ENCODE measurements at places on chromosomes 7 and 10.

DNA sequence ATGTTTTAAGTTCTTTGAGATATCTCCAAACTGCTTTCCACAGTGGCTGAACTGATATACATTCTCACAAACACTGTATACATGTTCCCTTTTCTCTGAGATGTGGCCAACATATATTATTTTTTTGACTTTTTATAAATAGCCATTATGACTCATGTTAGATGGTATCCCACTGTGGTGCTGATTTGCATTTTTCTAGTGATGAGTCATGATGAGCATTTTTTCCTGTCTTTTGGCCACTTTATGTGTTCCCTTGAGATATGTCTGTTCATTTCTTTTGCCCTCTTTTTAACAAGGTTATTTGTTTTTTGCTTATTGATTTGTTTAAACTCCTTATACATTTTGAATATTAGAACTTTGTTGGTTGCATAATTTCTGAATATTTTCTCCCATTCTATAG lies 1055.1 kb downstream of the NXPH1 start:
- DNase-seq = no peak

DNA sequence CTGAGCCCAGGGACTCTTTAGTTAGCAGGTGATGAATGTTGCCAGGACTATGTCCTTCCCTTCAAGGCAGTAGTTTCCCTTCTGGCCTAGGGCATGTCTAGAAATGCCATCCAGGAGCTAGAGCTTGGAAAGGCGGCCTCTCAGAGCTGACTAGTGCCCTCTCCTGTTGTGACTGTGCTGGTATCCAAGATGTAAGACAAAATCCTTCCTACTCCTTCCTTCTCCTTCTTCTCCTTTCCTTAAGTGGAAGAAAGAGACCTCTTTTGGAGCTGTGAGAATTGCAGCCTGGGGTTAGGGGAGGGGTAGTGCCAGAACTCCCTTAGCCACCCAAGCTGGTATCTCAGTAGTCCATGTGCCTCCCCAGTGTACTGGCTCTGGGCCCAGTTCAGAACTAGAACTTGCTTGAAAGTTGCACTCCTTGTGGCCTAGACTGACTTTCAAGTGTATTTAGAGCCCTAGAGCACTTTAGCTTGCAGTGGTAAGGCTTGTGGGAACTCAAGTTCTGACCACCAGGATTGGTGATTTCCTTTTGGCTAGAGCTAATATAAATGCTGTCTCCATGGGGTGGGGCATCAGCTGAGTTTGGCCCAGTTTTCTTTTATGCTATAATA lies 118.8 kb downstream of the NPSR1 start:
- DNase-seq = no peak

DNA sequence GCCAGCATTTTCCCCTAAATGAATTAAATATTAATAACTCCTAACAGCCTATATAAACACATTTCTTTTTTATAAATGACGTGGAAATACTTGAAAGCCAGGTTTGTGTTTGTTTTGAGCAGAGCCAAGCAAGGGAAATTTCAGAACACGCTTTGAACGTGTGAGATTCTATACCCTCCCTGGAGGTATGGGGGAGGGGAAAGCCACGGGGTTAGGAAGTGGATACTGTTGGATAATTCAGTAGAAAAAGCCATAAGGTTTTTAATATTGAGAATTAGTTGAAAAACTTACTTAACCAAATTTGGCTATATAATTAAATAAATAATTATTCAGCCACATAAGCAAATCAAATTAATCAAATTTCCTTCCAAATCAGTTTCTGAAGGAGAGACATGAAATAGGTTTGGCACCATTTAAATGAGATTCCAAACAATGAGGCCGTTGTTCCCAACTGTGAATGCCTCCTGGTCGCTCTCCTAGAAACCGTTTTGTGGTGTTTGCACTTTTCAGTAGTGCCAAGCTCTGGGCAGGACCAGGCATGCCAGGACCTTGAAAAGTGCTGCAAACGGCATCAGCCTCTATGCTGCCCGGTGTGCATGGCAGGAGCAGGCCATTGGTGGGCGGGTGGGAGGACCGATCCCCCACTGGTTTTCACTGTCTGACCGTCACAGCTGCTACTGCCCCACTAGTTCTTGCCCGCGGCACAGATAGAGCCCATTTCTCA lies 88.1 kb downstream of the SEPTIN14 start:
- DNase-seq = no peak

- DNase-seq = no peak
These were observed 57.0 kb upstream of the GLCCI1 start for GRCh38 chr7:7911369-7912123.

GRCh38 chr7:156684661-156685060 lies 44.1 kb downstream of the RNF32 start:
- no peak for DNase-seq

DNA sequence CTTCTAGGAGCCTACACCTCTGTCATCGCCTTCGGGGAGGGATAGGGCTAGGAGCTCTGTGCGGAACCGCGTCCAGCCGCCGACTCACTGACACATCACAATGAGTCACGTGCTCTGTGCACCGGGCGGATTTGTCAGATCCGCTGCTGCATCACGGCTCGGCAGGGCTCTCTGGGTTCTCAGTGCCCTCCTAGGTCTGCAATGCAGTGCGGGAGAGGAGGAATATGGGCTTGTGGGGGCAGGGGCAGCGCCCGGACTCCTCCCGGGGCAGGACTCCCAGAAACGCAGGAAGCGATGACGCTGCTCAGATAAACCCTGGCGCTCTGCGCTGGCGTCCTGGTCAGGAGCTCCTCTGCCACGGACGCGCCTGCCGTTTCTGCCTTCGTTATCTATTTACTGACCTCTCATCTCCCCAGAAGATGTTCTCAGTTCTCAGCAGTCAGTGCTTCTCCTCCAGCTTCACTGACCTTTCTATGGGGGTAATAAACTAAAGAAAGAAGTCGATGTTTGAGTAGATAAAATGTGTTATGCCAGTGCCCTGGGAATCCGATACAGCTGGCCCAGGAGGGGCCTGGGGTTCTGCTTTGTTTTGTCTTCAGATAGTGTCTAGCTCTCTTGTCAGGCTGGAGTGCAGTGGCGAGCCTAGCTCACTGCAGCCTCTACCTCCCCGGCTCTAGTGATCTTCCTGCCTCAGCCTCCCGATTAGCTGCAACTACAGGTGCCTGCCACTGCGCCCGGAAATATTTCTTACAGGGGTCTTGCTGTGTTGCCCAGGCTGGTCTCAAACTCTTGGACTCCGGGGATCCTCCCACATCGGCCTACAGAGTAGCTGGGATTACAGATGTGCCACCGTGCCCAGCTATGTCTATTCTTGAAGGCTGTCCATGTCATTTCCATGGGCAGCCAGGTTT lies 22.8 kb upstream of the ITGB1 start:
- peak; percentile 68 for DNase-seq

GRCh38 chr10:127580822-127581221 lies 31.7 kb downstream of the NPS start:
- DNase-seq = no peak

GRCh38 chr7:21099432-21099831 lies 312.7 kb upstream of the SP8 start:
- DNase-seq = no peak

GRCh38 chr7:42698600-42699374 lies 213.1 kb downstream of the C7orf25 start:
- DNase-seq = no peak

GRCh38 chr10:45278860-45279498 lies 36.4 kb downstream of the OR13A1 start:
- no peak for DNase-seq

Data from activated gamma-delta T cell (primary cell).